ENCODE measurements at places on chromosomes 5 and 9.

DNA sequence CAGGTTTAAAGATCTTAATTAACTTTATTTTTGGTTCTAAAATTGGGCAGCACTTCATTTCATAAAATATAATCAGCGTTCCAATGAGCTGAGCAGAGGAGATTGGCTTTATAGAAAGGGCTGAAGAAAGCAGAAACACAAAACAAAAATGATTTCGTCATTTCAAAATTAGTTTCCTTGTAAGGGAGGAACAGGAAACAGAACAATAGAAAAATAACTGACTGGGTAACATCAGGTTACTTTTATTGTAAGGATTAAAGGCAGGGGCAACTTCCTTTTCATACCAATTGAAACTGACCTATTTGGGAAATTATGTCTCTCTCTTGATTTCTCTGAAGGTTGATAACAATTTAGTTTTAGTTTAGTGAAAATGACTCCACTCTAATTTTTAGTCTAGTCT is 157.1 kb downstream of the ATP10B start:
- no peak for DNase-seq

DNA sequence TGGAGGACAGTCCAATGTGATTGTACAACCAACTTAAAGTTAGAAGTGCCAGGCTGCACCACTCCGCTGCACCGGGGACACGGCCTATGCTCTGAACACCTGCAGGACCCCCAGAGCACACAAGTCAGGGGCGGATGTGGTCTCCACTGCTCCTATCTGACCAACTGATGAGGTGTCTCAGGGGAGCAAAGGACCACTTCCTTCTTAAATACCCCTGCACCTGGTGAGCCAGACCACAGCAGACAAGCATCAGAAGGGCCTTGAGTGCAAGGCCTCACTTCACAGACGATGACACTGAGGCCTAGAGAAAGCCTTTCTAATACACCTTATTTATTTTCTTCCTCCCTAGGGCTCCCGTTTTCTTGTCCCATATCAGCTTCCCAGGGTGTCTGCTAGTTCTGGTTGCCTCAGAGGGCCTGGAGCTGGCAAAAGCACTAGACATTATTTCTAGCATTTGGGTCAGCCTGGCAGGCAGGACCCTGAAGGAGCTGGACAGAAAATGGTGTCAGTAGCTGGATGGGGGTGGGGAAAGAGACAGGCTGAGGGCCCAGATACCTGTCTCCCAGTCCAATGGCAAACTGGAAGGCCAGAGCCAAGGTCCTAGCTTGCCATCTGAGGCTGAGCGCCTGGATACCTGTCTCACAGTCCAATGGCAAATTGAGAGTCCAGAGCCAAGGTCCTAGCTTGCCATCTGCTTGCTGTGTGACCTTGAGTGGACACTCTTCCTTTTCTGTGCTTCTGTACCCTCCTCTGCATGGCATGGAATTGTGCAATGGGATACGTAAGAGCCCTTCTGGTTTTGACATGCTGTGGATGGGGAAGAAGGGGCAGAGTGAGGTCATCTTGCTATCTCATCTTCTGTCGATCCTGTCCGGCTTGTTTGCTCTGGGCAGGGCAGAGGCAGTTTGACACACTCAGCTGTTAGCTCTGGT is 9.0 kb downstream of the CCDC69 start:
- DNase-seq, result no peak

- peak; percentile 8 for DNase-seq
Observed at GRCh38 chr5:157827423-157827822, 31.5 kb downstream of the CLINT1 start.

DNA sequence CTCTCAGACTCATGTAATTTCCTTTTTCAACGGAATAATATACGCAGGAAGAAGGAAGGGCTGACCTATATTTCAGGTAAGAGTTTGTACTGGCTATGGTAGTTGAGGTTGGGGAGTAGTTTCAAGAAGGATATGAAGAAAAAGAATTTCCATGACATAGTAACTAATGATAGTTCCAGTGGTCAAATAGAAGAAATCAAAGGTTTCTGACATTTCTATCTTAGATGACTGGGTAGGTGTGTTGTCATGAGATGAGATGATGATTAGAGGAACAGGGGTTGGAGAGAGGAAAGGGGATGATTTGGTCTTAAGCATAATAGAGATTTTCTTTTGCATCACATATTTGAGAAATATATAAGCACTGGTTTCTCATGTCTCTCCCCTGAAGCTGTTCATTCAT is 166.0 kb downstream of the SPATA31D1 start:
- no peak for DNase-seq

DNA sequence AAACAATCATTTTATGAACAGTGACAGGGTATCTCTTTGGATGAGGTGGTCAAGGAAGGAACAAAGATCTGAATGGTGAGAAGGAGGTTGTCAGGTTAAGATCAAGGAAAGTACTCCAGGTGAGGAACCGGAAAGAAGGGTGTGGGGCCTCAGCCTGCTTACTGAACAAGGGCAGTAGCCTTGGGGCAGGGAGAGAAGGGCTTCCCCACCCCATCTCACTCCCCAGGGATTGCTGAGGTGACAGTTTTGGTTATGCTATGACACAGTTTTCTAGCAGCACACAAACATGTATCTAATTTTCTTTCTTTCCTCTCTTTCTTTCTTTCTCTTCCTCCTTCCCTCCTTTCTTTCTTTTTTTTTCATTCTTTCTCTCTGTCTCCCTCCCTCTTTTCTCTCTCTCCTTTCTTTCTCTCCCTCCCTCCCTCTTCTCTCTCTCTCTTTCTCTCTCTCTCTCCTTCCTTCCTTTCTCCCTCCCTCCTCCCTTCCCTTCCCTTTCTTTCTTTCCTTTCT is 4.1 kb upstream of the HDHD3 start:
- no peak for DNase-seq

GRCh38 chr5:37850226-37850865 is 10.5 kb upstream of the GDNF start:
- peak; percentile 29 for DNase-seq

DNA sequence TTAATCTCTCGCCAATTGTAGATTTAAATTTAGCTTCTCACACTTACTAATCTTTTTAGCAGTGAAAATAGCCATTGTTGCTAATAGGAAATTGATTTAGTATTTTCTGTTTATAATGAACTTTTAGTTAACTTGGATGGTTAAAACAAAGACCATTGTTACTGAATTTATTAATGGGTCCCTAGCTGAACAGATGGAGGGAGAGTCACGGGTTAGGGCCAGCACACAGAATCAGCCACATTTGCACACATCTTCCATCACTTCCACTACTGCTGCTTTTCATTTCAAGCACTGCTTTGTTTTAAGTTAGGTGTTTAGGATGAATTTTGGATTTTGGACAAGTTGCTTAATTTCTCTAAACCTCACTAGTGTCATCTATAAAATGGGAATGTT is 125.9 kb upstream of the ADAMTSL1 start:
- DNase-seq, result no peak
